ENCODE measurements at places on chromosomes 12 and 14.

- no peak for DNase-seq
Measured at GRCh38 chr14:29846339-29847055, 81.2 kb downstream of the PRKD1 start.

DNA sequence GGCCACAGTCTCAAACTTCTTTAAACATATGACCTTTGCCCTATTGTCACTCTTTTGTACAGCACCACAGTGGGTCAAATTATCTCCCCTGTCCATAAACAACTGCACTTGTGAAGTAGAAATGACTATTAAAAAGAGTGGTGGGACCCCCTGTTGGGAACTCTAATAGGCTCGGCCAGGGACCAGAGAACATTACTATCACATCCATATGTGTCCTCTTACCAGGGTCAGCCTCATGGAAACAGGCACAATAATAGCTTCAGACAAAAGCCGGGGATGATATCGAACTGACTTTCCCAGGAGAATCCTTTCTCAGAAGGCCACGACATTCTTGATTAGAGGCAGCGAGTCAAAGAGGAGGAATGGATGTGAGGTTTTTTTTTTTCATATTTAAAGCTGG lies 96.6 kb downstream of the NKX2-1 start:
- DNase-seq, result no peak

- no peak for DNase-seq
Measured at GRCh38 chr14:69376439-69376838, 21.7 kb downstream of the ERH start.

DNA sequence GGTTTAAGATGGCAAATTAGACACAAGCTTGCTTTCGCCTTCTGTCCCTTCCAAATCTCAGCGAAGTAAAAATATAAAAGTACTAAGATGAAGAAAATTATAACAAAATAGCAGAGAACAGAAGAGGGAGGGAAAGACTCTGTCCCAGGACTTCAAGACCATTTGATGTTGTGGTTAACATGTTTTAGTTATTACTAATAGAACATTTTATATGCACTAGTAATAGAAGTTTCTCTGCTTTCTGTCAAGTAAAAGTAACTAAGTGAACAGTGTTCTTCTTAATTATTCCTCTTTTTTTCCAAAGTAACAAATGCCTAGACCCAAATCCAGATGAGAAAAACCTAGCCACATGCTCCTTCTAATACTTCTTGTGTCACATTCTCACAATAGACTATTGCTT lies 85.1 kb upstream of the DAAM1 start:
- no peak for DNase-seq

- DNase-seq, result no peak
Measured at GRCh38 chr12:91219511-91219910, 36.9 kb upstream of the DCN start.

DNA sequence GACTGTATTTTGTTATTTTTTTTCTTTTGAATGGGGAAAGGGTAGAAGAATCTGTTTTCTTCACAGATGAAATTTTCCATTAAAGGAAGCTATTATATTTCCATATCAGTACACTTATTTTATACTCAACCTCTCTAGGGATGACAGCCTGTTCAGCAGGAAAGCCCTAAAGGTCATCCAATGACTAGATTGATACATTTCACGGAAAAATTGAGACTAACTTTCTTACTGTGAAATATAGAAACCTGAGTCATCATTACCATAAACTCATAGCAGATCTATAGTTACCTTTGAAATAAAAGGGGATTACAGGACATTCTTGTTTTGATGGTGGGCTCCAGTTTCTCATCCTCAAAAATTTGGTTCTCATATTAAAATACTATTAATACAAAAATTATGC lies 36.1 kb upstream of the PTCSC3 start:
- no peak for DNase-seq

DNA sequence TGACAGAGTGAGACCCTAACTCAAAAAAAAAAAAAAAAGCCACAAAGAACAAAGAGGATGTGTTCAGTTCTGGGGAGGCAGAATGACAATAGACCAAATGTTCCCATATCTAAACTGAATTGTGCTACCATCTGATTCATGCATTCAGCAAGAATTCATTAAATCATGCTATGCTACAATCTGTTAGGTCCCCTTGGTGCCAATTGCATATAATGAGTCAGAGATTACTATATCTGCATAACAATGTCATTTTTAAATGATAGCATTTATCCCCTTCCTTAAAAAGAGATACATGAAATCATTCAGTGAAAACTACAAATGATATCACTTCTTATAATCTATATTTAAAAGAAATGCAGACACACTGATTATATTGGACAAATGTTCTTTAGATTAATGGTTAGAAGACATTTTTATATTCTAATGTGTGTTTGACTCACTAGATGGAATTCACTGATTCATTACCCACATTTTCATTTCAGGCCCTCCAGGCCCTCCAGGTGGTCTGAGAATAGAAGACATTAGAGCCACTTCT lies 207.6 kb upstream of the PDZRN4 start:
- DNase-seq, result no peak

GRCh38 chr12:64976131-64976530 lies 145.0 kb downstream of the WIF1 start:
- no peak for DNase-seq

DNA sequence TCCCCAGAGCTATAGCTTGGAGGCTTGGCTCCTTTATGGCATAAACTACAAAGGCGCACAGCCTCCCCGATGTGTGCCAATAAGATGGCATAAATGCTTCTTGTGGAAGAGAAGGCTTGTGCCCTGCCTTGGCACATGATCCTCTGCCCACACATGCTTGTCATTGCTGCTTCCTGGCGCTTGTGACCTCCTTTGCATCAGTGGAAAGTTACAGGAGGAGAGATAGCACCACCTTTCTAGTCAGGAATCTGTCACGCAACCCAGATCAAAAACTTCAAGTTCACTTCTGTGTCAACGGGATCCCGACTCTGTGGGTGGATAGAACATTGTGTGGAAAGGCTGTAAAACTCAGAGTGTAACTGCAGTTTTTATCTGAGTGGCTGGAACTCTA lies 183.8 kb upstream of the HIF1A start:
- no peak for DNase-seq

DNA sequence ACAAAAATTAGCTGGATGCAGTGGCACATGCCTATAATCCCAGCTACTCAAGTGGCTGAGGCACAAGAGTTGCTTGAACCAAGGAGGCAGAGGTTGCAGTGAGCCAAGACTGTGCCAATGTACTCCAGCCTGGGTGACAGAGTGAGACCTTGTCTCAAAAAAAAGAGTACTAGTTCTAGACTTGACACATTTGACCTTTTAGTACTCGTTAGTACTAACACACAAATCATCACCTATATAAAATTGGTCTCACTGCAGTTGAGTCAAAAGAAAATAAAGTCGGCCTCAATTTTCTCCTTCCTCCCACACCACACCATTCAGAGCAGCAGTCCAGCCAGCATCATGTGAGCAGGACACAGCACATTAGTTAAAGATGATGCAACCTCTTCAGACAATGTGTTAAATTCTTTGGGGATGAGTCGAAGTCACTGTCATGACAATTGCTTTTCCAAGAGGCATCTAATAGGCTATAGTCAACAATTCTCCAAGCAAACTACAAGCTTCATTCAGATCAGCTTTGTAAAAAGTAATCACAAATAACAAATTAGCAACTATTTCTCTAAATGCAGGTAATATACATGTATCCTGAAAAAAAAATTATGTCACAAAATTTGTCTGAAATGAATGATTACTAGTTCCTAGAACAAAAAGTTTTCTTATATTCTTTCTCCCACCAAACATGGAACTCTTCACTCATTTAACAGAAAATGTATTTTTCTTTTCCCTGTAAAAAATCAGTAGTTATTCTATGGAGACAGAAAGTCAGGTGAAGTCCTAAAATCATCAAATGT lies 55.6 kb downstream of the CLIP1 start:
- no peak for DNase-seq

GRCh38 chr14:105196265-105196960 lies 15.3 kb upstream of the NUDT14 start:
- DNase-seq, result no peak

DNA sequence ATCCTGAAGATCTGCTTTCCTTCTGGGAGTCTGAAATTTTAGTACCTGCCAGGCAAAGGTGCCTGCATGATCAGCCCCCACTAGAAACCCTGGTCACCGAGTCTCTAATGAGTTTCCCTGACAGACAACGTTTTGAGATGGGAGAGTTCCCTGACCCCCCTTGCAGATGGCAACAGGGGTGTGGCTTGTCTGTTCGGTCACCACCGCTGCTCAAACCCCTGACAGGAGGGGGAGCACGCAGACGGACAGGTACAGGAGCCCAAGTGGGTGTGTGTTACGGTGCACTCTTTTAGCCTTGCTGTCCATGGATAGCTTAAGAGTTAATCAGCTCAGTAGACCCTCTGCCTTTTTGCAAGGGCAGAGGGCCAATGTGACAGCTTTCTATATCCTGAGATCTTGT lies 19.3 kb upstream of the CDKN3 start:
- no peak for DNase-seq

GRCh38 chr12:110739894-110740293 lies 2.8 kb downstream of the PPP1CC start:
- no peak for DNase-seq

DNA sequence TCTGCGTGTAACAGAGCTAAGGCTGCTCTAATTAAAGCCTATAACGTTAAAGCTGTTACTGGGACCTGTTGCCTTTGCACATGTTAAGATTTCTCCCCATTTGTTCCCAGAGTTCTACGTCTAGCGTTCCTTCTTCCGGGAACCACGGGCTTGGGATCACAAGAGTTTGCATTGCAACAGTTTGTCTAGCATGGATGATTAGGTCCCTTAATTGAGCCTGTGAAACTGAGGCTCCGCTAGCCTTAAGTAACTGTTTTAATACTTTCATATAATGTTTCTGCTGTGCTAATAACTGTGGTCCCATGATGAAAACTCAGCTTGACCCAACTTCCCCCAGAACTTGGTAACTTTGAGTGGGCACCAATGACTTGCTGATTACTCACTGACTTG lies 16.7 kb upstream of the LYZ start:
- DNase-seq, result no peak

- DNase-seq, result no peak
Measured at GRCh38 chr14:22884076-22884737, 1.2 kb downstream of the REM2 start.

GRCh38 chr12:110934093-110934852 lies 13.9 kb upstream of the MYL2 start:
- no peak for DNase-seq

DNA sequence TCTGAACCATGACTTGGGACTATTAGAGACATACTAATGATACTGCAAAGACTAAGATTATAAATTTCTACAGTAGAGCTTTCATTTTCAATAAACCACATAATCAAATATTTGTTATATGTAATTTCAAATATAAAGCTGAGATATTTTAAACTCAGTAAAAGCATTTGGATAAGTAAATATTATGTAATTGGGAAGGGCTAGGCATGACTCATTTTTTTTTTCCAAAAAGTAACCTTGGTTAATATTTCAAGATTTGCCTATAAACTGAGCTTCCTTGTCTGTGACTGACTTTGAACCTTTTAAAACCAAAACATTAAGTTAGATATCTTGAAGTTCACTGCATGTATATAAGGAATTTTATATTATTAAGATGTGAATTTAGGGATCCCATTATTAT lies 332.5 kb downstream of the CEP128 start:
- DNase-seq, result no peak

DNA sequence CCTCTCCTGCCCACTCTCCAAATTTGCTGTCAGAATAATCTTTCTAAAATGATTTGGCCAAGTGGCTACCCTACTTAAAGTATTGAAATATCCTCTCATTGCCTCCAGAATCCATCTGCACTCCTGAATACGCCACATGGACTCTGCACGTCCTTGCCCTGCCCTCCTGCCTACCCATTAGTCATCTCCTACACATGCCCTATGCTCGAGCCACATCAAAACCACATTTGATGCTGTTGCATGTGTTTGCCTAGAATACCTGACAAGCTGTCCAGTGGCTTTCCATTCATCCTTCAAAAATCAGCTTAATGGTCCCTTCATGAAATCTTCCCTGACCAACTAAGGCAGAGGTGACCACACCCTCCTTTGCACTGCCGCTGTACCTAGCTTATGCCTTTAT lies 17.0 kb downstream of the VCPKMT start:
- DNase-seq, result no peak

DNA sequence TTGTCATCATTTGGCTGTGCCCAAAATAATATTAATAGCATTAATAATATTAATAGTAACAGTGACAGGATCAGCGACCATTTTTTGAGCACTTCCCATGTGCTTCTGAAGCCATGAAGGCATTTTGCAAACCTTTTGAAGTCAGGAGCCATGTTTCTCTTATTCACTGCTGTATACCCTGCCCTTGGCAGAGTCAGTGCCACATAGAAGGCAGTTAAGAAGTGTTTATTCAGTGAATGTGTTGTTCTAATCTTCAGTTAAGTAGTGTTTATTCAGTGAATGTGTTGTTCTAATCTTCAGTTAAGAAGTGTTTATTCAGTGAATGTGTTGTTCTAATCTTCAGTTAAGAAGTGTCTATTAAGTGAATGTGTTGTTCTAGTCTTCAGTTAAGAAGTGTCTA lies 319.7 kb upstream of the NAV3 start:
- no peak for DNase-seq

- DNase-seq, result no peak
Measured at GRCh38 chr12:76623931-76624330, 64.4 kb upstream of the OSBPL8 start.
